ENCODE measurements at places on chromosomes 5 and 9.

- no peak for DNase-seq
Measured at GRCh38 chr5:56674441-56674840, 140.9 kb upstream of the MAP3K1 start.

DNA sequence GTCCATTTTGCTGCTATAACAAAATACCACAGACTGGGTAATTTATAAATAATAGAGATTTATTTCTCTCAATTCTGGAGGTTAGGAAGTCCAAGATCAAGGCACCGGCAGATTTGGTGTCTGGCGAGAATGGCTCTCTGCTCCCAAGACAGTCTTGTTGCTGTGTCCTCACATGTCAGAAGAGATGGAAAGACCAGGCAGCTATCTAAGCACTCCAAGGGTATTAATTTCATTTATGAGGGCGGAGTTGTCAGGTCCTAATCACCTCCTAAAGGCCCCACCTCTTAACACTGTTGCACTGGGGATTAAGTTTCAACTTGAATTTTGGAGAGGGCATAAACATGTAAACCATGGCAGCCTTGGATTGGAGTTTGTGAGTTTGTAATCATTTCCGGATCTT lies 30.3 kb downstream of the ADCY2 start:
- DNase-seq, result no peak

- DNase-seq, result no peak
Measured at GRCh38 chr9:91882627-91883026, 67.4 kb downstream of the ROR2 start.

DNA sequence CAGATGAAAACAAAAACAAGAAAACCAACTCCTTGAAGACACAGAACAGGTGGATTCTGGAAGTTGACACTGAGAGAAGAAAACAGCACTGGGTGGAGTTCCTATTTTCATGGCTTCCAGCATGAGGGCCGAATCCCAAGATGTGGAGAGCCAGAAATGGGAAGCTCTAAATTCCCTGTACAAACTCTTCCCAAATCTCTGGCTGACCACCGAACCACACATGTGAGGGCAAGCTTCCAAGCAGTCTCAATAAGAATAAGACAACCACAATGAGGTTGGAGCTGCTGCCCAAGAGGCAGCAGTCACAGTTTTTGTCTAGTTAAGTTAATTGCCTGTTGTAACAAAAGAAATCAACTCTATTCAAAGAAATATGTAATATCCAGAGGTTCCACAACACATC lies 339.3 kb upstream of the SLC30A5 start:
- no peak for DNase-seq

GRCh38 chr5:161380486-161380885 lies 166.0 kb downstream of the GABRB2 start:
- no peak for DNase-seq

- no peak for DNase-seq
Measured at GRCh38 chr5:94847726-94848125, 229.3 kb downstream of the SLF1 start.

- DNase-seq, result no peak
Measured at GRCh38 chr5:136036293-136036911, 7.6 kb downstream of the TGFBI start.

GRCh38 chr5:154286557-154286956 lies 96.0 kb downstream of the GALNT10 start:
- no peak for DNase-seq

- DNase-seq, result no peak
Measured at GRCh38 chr9:123453831-123454321, 97.9 kb downstream of the CRB2 start.

- no peak for DNase-seq
Measured at GRCh38 chr9:20568400-20568799, 53.9 kb downstream of the MLLT3 start.
